ENCODE measurements at places on chromosomes 4 and X.

DNA sequence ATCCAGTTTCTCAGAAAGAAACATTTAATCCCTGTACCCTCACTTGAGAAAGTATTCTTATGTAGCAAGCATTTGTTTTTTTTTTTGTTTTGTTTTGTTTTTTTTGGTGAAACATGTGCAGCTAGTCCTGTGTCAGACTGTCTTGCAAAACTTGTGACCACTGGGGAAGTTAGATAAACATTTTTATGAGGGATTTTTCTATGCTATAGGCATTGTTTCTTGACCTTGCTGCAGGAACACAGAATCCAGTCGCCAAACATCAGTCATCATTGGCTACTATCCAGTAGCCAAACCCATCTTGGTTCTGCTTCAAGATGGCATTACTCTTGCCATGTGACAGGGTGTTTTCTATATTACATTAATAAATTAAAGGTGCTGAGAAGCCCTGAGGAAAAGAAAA, 7.7 kb upstream of the MAPK10 start:
- no peak for DNase-seq

DNA sequence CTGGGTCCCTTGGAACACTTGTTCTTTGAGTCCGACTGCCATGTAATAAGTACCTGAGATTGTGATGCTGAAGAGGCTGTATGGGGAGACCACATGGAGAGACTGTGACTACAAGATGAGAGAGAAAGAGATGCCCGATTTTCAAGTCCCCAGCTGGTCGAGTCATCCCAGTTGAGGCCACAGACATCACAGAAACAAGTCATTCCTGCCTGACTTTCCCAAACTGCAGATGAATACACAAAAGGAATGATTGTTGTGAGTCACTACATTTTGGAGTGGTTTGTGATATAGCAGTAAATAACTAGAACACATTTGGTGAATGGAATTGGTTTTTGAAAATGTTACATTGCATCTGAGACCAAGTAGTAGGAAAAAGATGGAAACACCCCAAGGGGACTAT, 9.0 kb upstream of the YIPF7 start:
- DNase-seq = no peak

DNA sequence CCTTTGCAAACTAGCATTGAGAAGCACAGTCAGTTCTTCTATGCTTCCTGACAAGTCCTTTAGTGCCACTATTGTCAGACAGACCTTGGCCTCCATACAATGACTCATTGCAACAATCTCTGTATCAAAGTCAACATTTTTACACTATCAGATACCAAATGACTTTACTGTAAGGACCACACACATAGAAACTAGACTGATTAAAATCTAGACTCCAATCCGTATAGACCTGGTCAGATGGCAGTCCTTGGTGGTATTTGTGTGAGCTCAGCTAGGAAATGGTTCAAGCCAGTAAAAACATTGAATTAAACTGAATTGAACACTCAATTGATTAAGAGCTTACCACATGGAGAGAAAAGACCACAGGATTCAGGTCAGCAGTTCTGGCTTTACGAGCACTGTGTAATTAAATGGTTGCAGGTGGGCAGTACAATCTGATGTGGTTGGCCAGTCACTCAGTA, 549.8 kb upstream of the LCORL start:
- no peak for DNase-seq

DNA sequence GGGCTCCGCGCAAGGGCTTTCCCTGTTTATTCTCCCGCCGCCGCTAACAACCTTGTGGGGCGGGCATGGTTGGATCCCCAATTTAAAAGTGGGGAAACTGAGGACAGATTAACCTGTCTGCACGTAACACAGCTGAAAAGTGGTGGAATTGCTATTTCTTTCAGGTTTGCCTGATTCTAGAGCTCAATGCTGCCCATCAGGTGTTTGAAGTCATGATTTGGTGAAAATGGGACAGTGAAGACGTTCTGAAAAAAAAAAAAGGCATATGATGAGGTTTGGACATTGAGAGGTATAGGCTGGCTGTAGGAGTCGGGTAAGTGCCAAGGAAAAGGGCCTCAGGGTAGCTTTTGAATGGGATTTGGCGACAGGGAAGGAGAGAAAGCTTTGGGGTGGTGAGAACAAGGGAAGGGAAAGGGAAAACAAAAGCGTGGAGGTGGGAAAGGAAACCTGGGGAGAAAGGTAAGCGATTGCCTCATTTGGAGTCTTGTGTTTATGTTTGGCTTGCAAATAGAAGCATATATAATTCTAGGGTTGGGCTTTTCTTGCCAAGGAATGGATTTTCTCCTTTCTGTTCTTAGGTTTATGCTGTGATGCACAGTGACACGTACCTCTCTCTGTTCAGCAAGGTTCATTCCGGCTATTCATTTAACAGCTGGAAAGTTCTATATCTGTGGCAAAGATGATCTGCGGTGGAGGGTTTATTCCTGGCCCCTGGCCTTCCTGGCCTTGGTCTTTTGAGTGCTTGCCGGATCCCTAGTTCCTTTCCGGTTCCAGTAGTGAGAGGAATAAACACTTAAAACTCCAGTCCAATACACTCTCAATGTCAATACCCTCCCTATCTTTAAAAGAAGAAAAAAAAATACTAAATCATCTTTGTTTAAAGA, 2.4 kb upstream of the STIM2 start:
- DNase-seq = no peak

- DNase-seq = no peak
Measured at GRCh38 chr4:77127837-77128621, 29.0 kb upstream of the CCNG2 start.

DNA sequence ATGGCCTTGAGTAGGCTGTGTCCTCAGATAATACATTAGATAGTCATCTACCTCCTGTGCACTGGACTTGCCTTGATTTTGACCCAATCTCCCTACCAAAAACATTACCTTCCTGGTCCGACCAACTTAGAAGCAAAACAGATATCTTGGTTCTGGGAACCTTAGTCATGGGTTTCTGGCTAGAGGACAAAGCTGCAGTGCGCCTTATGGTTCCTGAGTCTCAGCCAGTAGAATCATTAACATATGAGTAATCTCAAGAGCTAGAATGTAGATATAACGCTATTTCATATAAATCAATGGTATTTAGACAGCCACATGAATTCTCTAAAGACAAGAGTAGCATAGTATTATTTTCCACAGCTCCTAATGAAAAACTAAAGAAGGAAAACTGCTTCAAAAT, 83.1 kb downstream of the GRIA3 start:
- DNase-seq = no peak

GRCh38 chr4:38396845-38397547, 267.0 kb upstream of the KLF3 start:
- DNase-seq = no peak

DNA sequence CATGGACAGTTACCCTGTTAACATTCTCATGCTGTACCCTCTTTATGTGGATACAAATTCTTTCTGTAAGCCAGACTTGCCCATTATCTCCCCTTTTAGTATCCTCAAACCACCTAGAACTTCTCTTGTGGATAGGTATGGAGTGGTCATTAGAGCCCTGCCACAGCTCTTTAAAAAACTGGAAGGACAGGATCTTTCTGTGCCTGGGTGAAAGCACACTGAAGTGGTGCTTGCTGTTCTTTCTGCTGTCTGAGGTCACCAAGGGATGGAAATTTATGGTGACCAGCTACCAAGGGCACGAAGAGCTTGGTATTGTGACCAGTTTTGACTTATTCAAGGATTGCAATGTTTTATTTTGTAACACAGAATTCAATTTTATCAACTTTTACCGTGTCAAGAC, 344.2 kb downstream of the CBLL2 start:
- DNase-seq = no peak

- no peak for DNase-seq
Measured at GRCh38 chr4:53005149-53005546, 143.0 kb downstream of the RASL11B start.

- DNase-seq = no peak
Measured at GRCh38 chrX:31181377-31182000, 109.6 kb upstream of the FTHL17 start.

Data from sigmoid colon (tissue), 7 donors.